ENCODE measurements at places on chromosomes 6 and 20. TPM values are rescaled to one million over a fixed set of nuclear protein-coding genes. Genes with fewer than 3 reads are reported as not detected.

DNA sequence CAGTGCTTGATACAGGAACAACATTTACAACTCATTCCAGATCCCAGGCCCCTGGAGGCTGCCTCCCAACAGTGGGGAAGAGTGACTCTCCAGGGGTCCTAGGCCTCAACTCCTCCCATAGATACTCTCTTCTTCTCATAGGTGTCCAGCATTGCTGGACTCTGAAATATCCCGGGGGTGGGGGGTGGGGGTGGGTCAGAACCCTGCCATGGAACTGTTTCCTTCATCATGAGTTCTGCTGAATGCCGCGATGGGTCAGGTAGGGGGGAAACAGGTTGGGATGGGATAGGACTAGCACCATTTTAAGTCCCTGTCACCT is 4.2 kb downstream of the PIM1 start:
- peaks cover 47% of the 10 kb centered on the region for H3K36me3 ChIP-seq
- H3K27ac ChIP-seq, result peak overlapping the region; percentile 85
- H3K4me1 ChIP-seq, result peaks cover 32% of the 10 kb centered on the region
- no peak for DNase-seq

DNA sequence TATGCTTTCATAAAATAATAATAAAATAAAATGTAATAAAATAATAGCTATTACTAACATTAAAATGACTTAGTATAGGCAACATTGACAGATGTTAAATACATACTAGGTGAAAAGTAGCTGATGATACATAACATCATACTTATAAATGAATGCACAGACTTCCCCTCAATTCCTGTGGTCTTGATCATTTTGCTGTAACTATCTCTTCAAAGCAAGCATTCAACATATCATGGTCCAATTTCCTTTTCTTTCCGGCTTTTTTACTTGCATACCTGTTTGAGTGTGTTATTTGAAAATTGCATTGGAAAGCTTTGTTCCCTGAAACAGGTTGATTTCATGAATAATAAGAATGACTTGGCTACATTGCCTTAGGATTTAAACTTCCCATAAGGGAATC is 309.3 kb downstream of the HDGFL1 start:
- DNase-seq, result no peak
- peaks cover 11% of the 10 kb centered on the region for H3K36me3 ChIP-seq
- H3K4me1 ChIP-seq, result peaks cover 68% of the 10 kb centered on the region
- H3K27ac ChIP-seq, result peak overlapping the region; percentile 93
- no peaks in the 10 kb centered on the region for H3K27me3 ChIP-seq
- H3K4me3 ChIP-seq, result 0 out of 2 replicates have a peak overlapping the region, but pooled peaks have one; percentile 2

DNA sequence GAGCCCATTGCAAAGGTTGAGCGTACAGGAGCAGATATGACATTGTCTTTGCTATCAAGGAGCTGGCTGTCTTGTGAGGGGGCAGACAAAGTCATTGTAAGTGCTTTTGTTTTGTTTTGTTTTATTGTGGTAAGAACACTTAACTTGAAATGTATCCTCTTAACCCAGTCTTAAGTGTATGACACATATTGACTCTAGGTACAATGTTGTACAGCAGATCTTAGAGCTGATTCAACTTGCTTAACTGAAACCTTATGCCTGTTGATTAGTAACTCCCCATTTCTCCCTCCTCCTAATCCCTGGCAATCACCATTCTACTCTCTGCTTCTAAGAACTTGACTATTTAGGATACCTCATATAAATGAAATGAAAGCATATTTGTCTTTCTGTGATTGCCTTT is 429.0 kb downstream of the BMP2 start:
- H3K36me3 ChIP-seq, result no peaks in the 10 kb centered on the region
- no peak overlapping the region for H3K4me3 ChIP-seq
- H3K27ac ChIP-seq, result no peak overlapping the region

DNA sequence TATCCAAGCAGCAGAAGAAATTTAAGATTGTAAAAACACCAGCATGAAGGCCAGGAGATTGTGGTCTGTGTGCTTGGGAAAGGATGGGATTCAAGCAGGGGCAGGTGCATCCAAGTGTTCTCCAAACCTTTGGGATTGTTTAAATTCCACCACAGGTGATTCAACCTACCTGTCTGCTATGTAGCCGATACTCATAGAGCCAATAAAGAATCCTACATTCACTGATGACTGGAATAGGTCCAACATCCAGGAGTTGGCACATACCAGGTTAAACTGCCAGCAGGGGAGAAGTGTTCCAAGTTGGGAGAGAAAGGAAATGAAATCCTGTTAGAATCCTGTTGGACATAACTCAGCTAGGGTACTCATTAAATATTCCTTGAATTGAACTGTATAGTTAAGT is 2.2 kb downstream of the SLC22A2 start:
- H3K4me3 ChIP-seq, result no peak overlapping the region
- peaks cover 51% of the 10 kb centered on the region for H3K4me1 ChIP-seq
- DNase-seq, result no peak
- peaks cover 9% of the 10 kb centered on the region for H3K27me3 ChIP-seq
- peaks cover 9% of the 10 kb centered on the region for H3K36me3 ChIP-seq

DNA sequence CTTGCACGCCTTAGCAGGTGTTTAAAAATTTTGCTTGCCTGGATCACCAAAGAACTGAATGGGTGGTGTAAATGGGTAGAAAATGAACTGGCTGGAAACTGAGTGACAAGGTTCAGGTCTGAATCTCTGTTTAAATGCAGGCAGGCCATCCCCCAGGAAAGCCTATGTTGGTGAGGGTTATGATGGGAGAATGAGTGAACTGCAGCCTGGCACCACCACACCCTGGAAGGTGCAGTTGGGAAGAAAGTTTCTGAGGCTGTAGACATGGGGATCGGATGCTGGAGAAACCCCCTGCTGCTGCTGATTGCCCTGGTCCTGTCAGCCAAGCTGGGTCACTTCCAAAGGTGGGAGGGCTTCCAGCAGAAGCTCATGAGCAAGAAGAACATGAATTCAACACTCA is 519 bp downstream of the CSTL1 start:
- H3K27me3 ChIP-seq, result peaks cover 4% of the 10 kb centered on the region
- no peak overlapping the region for H3K4me3 ChIP-seq
- no peak for DNase-seq
- no peaks in the 10 kb centered on the region for H3K36me3 ChIP-seq

DNA sequence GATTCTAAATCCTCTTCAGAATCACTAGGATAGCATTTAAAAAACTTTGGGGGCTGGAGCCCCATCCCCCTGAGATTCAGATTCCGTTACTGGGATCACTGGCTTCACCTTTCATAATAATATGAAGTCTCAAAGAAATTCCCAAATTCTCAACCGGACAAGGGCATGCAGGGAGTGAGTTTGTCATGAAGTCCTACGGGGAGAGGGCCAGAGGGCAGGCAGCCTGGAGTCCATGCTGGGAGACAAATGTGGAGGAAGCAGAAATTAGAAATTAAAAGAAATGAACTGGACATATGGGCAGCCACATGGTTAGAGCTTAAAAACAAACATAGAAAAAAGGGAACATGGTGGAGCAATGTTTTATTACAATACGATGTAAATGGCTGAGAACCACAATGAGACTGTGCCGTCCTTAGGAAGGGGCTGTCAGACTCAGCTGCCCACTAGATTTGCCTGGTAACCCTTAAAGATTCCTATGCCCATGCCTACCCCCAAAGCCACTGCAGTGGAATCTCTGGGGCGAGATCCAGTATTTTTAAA is 142.6 kb downstream of the CEBPB start:
- H3K36me3 ChIP-seq, result no peaks in the 10 kb centered on the region
- H3K4me3 ChIP-seq, result no peak overlapping the region
- no peak for DNase-seq
- no peaks in the 10 kb centered on the region for H3K27me3 ChIP-seq

GRCh38 chr20:19807946-19808330 is 49.9 kb downstream of the RIN2 start:
- H3K4me3 ChIP-seq, result no peak overlapping the region
- no peaks in the 10 kb centered on the region for H3K27me3 ChIP-seq
- H3K36me3 ChIP-seq, result no peaks in the 10 kb centered on the region
- no peaks in the 10 kb centered on the region for H3K4me1 ChIP-seq

DNA sequence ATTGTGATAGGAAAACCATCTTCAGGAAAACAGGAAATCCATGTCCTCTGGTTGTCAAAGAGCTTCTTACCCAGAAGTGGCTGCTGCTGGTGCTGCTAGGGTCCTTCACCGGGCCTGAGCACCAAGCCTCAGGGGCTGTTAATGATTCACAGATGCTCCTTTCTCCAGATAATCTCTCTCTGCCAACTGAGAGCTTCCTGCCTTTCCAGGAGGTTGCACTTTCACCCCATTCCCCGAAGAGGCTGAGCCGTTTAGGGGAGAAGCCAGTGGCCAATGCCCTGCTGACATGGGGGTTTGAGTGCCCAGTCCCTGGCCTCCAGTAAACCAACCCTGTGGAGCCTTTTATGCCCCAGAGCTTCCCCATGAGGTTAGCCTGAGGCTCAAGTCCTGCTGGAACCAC is 122.4 kb downstream of the CBLN4 start:
- no peak for DNase-seq
- peaks cover 59% of the 10 kb centered on the region for H3K36me3 ChIP-seq
- no peaks in the 10 kb centered on the region for H3K4me1 ChIP-seq
- no peak overlapping the region for H3K27ac ChIP-seq

GRCh38 chr6:144149894-144150709 is at the start of gene STX11:
TSS of gene STX11 (plus strand) at chr6:144150517. CDS start at chr6:144186628, 36,111 bp downstream.
- DNase-seq, result peak; percentile 64
- peaks cover 11% of the 10 kb centered on the region for H3K4me1 ChIP-seq
- H3K4me3 ChIP-seq, result peak within 1 kb of the TSS; percentile 85
- no peak within 1 kb of the TSS for H3K27ac ChIP-seq
- H3K36me3 ChIP-seq, result no peaks in the 10 kb centered on the region
- H3K27me3 ChIP-seq, result peaks cover 70% of the 10 kb centered on the region

GRCh38 chr20:56995635-56996075 is 270.8 kb downstream of the BMP7 start:
- H3K27me3 ChIP-seq, result peaks cover 6% of the 10 kb centered on the region
- H3K27ac ChIP-seq, result no peak overlapping the region
- peak; percentile 78 for DNase-seq
- peaks cover 17% of the 10 kb centered on the region for H3K36me3 ChIP-seq

GRCh38 chr20:31936420-31936819 is 15.4 kb downstream of the PDRG1 start:
- no peaks in the 10 kb centered on the region for H3K36me3 ChIP-seq
- H3K4me3 ChIP-seq, result no peak overlapping the region
- H3K27ac ChIP-seq, result no peak overlapping the region
- no peak for DNase-seq
- peaks cover 8% of the 10 kb centered on the region for H3K4me1 ChIP-seq

DNA sequence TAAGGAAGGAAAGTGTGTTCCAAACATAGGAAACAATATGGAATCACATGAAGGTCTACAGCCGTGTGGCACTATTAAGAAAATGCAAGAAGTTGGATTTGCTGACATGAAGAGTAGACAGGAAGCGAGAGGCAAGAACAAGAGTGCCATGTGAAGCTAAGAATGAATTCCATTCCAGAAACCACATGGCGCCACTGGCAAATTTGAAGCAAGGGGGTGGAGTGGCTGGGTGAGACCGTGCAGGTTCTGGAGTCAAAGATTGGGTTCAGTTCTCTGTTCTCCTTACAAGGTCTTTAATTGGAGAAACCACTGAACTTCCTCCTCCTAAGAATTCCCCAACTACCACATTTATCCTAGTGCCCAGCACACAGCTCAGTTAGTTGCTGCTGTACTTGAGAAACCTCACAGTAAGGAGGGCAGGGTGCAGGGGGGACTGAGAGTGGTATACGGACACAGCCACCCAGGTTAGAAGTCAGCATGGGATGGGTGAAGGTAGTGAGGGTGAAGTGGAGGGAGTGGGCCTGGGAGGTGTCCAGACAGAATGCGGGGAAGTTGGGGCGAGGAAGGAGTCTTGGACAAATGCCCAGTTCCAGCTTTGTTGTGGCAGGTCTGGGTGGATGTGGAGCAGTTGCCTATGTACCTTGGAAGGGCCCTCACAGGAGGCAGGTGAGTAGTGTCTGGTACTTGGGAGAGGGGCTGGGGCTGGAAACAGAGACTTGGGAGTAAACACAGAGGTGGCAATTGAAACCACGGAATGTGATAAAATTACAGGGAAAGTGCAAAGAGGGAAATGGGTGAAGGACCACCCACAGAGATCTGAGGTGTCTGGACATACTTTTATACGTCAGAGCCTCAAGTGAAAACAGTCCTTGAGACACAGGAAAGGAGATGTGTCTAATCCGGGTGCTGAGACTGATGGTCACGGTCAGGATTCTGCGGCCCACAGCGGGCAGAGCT is 14.3 kb downstream of the LYRM4 start:
- H3K27me3 ChIP-seq, result no peaks in the 10 kb centered on the region
- DNase-seq, result no peak
- no peak overlapping the region for H3K4me3 ChIP-seq
- peaks cover 10% of the 10 kb centered on the region for H3K4me1 ChIP-seq
- H3K36me3 ChIP-seq, result peaks cover 10% of the 10 kb centered on the region

ATXN1 gene
- total RNA-seq, result 8.8 TPM

C20orf204 gene
- 2.1 TPM for total RNA-seq

BLCAP gene
- total RNA-seq, result 85.6 TPM

LSM14B gene
- 73.5 TPM for total RNA-seq

PRICKLE4 gene
- total RNA-seq, result 1.5 TPM

CDC40 gene
- total RNA-seq, result 25.1 TPM

RNF39 gene
- 4.5 TPM for total RNA-seq

NKAIN4 gene
- total RNA-seq, result 9.6 TPM

SAMD3 gene
- total RNA-seq, result 1.2 TPM
